ENCODE measurements at places on chromosomes 7 and 10.

GRCh38 chr10:61902445-61903220 is 1.1 kb downstream of the ARID5B start:
- DNase-seq = peak; percentile 75

DNA sequence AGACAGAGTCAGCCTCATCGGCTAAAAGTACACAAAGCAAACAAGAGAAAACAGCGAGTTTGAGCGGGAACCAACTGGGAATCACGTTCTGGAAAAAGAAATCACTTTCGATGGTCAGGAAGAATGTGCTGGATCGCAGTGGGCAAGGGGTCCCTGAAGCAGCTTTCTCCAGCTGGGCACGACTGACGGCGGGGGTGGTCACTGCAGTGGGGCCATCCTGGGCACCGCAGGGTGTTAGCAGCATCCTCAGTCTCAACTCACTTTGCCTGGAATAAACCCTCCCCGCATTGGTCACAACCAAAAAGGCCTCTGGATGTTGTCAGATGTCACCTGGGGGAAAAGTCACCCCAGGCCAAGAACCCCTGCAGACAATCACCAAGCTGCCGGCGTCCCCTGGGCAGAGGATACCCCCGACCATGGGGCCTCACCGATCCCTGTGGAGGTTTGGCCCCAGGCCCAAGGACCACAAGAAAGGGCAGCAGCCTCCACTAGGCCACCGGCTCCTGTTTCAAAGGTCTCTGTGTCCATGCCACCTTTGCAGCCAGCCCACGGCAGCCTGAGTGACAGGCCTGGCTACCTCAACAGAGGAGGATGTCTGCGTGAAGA is 42.9 kb downstream of the EBF3 start:
- no peak for DNase-seq

DNA sequence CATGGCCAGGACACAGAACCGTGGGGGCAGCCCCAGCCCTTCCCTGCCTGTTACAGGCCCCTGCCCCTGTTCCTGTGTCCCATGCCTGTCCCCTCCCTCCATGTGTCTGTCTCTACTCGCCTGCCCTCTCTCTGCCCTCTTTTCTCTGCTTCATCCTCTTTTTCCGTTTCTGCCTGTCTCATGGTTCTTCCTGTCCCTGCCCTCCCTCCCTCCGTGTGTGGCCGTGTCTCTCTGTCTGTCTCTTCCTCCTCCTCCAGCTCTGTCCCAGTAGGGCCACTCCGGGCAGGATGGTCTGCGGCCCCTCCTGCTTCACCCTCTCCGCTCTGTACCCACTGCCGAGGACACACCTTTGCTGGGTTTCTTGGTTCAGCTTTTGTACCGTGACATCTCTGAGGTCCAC is 137.4 kb downstream of the FAM53B start:
- DNase-seq = no peak

DNA sequence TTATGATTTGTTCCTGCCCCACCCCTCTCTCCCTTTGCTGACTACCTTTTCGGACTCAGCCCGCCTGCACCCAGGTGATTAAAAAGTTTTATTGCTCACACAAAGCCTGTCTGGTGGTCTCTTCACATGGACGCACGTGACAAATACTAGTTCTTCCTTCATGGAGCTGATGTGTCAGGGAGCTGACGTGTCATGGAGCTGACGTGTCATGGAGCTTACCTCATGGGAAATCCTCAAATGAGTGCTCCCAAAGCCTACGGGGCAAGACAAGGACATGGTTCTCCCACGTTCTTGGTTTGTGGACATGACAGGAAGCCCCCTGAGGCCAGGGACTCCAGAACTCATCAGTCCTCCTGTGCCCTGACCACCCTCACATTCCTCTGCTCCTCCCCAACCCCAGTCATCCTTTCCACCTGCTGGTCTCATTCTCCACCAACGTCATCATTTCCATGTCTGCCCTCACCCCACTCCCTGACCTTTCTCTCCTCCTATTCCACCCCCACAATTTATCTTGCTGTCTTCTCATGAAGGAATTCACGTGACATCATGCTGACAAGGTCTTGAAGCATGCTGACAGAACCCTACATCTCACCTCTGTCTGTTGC is 261.3 kb downstream of the TCERG1L start:
- no peak for DNase-seq

DNA sequence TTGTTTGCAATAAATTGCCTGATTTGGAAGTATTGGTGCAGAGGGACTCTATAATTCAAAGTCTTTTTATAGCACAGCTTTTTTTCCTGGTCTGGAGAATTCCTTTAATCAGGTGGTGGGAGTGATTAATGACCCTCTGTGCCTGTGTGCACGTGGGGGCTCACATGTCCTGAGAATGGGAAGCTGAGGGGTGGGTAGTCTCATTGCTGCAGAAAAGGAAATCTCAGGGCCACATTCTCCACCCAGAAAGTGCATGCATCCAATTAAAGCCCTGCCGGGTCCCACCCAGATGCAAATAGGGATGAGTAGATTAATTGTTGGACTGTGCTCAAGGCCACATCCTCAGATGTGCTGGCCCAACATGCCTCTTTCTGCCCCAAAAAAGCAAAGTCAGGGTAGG is 324.7 kb downstream of the CXCL12 start:
- no peak for DNase-seq

DNA sequence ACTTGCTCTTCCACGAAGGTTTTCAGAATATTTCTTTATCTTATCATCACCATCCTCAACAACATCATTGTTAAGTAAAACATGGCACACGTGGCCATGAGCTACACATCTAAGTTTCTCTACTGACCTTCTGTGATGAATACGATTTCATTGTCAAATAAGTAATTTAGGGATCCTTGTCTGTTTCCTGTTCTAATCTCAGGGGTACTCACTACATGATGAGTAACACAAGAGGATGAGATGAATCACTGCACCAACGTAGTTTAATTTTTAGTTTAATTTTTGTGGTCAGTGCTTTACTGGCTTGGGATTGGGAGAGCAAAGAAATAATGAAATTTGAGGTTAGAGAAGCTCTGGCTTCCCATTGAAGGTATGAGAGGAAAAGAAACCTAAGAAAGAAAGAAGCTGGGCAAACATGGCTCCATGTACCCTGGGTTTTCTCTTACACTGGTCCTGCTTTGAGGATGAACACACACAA is 461.9 kb upstream of the KLF6 start:
- no peak for DNase-seq

GRCh38 chr7:44269417-44269816 is 56.0 kb downstream of the CAMK2B start:
- DNase-seq = no peak

- DNase-seq = no peak
Observed at GRCh38 chr7:136174477-136175125, 197.4 kb upstream of the MTPN start.

DNA sequence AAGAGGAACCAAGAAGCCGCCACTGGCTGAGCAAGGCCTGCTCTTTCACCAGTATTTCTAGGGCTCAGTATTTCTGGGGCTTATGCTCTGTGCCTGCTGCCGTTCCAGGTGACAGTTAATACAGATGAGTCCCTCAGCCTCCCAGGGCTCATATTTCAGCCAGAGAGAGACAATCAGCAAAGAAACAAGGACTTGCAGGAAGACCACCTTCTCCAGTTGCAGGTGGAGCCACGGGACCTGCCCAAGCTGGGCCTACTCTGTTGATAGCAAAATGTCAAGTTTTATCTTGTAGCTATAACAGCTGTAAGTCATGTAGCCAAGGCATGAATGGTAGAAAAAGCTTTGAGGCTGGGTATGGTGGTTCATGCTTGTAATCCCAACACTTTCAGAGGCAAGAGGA is 42.7 kb downstream of the NPTX2 start:
- no peak for DNase-seq

DNA sequence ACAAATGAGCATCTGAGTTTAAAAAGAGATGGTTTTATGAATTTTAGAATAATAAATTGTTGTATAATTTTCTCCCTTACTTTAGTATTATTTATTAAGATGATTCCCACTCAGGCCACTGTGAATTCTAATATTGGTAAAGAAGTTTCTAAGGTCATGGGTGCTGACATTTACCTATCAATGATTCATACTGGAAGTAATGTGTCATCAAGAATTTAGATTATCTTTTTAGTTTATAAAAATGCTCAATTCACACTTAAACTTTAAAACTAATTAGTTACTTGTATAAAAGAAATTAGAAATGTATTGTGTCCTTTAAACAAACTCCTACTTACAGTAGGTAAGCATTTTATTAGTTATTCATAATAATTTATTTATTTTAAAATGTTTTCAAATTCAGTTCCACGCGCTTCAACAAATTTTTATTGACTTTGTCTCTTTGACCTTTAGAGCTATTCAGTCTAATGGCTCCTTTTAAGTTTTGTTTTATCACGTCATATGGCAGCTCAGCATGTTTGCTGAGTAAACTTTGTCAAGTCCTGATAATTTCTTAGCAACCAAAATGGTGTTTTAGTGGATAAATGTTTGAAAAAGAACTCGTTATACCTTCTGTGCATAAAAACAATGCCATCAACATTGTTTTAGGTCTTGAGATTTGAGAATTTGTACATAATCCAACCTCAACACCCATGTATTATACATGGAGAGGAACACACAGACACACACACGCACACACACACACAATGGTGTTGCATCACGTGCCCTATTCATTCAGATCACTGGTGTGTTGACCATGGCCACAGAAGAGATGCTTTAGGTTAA is 15.1 kb upstream of the MRC1 start:
- DNase-seq = no peak

GRCh38 chr7:47389171-47389922 is 192.6 kb downstream of the TNS3 start:
- DNase-seq = no peak

- peak; percentile 4 for DNase-seq
Observed at GRCh38 chr10:111756217-111757061, 427.1 kb downstream of the GPAM start.
